Femur (tissue), 1 donor: ENCODE measurements at places on chromosomes 13 and 19.

DNA sequence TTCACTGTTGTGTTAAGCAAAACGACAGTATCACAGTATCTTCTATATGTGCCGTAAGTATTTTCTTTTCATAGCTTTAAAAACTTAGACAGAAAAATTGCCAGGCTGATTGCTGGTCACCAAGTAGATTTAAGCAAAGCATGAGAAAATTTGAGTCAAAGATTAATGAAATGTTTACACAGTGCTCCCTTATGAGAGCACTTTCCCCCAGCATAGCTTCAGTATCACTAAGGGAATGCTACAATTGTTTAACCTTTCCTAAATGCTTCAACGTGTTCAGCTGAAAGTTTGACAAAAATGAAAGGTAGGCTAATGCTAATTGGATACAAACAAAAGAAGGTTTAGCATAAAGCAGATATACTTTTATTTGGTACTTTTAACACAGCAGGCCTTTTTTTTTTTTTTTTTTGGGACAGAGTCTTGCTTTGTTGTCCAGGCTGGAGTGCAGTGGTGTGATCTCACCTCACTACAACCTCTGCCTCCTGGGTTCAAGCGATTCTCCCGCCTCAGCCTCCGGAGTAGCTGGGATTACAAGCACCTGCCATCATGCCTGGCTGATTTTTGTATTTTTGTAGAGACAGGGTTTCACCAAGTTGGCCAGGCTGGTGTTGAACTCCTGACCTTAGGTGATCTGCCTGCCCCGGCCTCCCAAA is 23.4 kb downstream of the PCCA start:
- no peak for DNase-seq

- no peak for DNase-seq
Measured at GRCh38 chr13:31851216-31851615, 111.9 kb downstream of the RXFP2 start.

DNA sequence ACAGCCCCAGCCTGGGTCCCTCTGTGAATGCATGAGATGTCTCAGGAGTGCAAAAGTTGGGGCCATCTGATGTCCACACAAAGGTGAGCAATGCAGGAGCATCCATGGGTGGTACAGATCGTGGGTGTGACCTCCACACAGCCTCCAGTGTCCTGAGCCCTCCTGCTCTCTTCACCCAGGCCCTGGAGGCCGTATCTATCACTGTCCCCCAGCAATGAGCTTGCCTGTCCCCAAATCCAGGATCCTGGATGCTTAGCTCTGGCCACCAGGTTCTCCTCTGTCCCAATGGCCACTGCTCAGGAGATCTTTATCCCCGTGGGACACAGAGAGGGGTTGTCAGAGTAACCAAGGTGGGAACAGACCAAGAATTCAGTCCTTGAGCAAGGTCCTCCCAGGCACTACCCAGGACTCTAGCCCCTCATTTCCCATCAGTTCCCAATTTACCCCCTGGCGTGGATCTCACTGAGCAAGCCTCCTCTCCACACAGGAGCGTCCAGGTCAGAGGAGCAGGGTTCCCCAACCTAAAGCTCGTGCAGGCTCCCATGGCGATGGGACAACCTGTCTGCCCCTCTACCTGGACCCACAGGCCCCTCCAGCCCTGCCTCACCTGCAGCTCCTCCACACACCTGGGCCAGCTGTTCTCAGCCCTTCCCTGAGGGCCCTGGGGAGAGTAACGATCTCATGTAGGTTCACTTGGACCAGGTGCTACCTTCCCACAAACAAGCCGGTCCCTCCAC is 11.3 kb downstream of the CEACAM21 start:
- no peak for DNase-seq

- no peak for DNase-seq
Measured at GRCh38 chr13:37102896-37103295, 2.6 kb downstream of the CSNK1A1L start.

DNA sequence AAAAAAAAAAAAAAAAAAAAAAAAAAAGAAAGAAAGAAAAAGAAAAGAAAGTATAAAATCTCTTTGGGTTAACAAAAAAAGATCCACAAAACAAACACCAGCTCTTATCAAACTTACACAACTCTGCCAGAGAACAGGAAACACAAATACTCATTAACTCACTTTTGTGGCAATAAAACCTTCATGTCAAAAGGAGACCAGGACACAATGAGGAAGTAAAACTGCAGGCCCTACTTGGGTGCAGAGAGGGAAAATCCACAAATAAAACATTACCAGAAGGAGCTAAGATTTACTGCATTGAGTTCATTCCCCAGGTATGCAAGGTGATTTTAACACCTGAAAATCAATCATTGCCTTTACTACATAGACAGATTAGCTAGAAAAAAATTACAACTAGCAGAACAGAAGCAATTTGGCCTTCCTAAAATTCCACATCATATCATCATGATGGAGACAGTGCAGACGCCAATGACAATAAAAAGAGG is 9.6 kb upstream of the CEACAM5 start:
- DNase-seq: no peak

DNA sequence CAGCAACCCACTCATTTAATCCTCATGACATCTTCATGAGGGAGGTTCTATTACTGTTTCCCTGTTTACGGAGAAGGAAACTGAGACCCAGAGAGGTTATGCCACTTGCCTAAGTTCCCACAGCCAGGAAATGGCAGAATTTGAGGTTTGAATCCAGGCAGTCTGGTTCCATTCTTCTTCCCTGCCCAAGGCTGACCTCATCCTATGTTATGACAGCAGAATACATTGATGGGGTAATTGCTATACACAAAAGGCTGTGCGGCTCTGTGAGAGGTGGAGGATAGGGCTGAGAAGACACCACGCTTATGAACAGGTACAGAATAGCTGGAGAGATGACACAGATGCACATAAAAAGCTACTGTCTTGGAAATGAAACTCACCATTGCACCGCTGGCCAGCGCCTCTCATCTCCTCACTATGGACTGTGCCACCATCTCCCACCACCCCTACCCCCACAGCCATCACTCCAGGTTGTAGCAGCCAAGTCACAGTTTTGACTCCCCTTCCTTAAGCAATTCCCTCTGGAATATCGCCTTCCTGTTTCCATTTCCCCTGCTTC is 11.5 kb downstream of the MAG start:
- no peak for DNase-seq

GRCh38 chr13:110913322-110914080 is 1.4 kb downstream of the ANKRD10 start:
- no peak for DNase-seq

DNA sequence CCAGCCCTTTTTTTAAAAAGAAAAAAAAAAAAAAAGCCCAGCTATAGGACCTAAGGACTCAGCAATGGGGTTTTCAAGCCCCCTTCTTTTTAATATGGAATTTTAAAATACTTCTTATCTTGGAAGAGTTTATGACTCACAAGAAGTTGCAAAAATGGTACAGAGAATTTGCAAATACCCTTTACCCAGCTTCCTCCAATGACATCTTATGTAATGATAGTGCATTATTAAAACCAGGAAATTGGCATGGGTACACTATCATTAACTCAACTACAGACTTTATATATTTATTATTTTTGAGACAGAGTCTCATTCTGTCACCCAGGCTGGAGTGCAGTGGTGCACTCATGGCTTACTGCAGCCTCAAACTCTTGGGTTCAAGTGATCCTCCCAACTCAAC is 16.1 kb downstream of the TMEM38A start:
- DNase-seq: no peak
